ENCODE measurements at places on chromosomes 11 and 22.
A peak's percentile ranks its signal among the peaks of the same experiment; 100 is the strongest.

- DNase-seq: no peak
These were observed 199.7 kb upstream of the POU2AF2 start for GRCh38 chr11:111045874-111046273.

- DNase-seq: no peak
These were observed 935 bp downstream of the ZNF143 start for GRCh38 chr11:9461760-9462134.

GRCh38 chr11:79054636-79055035, 386.2 kb downstream of the TENM4 start:
- DNase-seq: no peak

DNA sequence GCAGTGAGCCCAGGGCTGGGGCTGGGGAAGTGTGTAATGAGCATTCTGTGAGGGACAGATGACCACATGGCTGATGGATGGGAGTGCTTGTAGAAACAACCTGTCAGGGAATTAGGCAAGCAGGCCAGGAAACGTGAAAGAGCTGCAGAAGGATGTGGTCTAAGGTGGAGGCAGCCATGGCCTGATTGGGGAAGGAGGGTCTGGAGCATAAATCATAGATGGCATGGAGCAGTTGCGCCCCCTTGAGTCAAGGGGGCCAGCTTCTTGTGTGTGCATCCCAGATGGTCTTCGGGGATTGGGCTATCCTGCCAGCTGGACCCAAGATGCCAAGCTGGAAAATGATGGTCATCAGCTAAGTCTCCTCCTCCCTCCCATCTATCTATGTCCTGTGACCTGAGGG, 119.4 kb upstream of the CLPB start:
- DNase-seq: no peak

DNA sequence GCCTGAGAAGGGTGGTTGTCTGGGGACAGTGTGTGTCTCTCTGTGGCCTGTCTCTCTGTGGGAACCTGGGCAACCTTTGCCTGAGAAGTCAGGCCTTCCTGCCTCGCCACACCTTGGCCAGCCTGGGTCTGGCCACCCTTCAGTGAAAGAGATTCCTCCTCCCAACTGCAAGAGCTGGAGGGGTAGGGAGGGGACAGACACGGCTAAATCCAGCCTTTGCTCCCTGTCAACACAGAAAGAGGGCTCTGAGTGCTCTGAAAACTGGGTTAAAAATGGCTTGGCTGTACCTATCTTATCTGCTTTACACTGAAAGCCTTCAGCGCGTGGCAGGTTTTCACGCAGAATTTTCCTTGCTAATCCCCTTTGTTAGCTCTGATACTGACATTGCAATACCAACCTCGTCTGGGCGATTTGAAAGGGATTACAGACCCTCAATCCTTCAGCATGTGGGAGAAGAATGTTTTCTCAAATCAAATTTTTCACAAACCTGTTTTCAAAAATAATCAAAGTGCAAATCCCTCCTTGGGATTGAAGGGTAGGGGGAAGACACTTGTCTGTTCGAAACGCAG, 163.7 kb downstream of the DSCAML1 start:
- DNase-seq: no peak

- peak; percentile 49 for DNase-seq
These were observed 101.1 kb upstream of the PITPNB start for GRCh38 chr22:28019881-28020861.

DNA sequence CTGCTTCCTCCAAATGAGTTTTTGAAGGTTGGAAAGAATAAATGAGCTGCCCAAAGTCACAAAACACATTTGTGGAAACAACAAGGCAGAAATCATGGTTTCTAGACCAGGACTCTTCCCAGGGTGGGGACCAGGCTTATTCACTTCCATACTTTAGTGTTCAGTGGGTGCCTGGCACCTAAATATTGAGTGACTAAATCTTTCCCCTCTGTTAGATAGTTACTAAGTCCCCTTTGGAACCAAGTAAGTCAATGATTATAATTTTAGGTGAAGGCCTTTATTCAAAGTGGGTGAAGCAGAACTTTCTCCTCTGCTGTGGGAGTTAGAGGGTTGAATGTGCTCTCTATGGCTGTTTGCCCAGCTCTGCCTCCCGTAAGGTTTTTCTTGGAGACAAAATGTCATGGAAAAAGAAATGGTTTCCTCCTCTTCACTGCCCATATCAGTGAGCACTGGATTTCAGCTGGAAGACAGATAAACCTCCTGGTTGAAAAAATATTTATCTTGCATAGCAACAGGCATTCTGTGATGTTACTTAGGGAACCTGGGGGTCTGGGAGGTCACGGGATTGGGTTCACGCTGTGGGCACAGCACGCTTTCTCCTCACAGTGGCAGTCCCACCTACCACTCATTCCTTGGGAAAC, 117.8 kb downstream of the CCDC81 start:
- DNase-seq: no peak

DNA sequence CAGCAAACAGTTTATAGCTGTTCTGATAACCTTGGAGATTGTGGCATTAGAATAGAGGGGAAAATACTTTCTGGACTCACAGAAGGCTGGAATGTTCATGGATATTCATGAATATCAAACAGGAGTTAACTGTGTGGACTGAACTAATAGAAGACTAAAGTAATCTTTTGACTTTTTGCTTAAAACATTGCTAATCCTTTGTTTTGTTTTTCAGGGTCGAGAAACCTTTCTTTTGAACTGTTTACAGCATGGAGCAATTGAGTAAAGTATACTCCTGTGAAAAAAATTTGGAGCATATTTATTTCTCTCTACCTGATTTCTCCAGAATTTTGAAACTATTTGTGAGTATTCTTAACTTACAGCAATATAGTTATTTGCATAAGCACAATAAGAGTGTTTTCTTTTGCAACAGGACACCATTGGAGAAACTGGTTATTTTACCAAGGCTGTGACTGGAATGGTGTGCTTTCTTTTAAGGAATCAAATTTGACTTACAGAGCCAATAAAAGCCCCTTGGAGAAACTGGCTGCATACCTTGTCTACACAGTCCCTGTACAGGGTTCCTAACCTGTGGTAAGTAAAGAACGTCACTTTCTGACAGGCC, 821.6 kb downstream of the TBC1D22A start:
- DNase-seq: no peak

GRCh38 chr22:49040754-49041467, 786.8 kb downstream of the BRD1 start:
- no peak for DNase-seq

DNA sequence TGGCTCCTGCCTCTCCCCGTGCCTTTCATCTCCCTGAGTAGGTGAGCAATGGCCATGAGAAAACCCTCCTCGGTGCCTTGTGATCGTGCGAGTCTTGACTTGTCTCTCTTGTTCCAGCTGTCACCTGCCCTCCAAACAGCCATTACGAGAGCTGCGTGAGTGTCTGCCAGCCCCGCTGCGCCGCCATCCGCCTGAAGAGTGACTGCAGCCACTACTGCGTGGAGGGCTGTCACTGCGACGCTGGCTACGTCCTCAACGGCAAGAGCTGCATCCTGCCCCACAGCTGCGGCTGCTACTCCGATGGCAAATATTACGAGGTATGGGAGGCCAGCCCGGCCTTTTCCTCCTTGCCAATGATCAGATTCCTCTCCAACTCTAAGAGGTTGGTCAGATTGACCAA, 51.7 kb downstream of the TECTA start:
- DNase-seq: no peak

DNA sequence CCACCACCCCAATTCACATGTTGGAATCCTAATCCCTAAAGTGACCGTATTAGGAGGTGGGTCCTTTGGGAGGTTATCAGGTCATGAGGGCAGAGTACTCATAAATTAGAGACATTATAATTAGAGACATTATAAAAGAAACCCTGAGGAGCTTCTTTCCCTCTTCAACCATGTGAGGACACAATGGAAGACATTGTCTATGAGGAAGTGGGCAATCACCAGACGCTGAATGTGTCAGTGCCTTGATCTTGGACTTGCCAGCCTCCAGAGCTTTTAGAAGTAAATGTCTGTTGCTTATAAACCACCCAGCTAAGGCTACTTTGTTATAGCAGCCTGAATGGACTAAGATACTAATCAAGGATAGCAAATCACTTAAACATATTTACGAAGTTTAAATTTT, 14.8 kb downstream of the GAB2 start:
- no peak for DNase-seq

DNA sequence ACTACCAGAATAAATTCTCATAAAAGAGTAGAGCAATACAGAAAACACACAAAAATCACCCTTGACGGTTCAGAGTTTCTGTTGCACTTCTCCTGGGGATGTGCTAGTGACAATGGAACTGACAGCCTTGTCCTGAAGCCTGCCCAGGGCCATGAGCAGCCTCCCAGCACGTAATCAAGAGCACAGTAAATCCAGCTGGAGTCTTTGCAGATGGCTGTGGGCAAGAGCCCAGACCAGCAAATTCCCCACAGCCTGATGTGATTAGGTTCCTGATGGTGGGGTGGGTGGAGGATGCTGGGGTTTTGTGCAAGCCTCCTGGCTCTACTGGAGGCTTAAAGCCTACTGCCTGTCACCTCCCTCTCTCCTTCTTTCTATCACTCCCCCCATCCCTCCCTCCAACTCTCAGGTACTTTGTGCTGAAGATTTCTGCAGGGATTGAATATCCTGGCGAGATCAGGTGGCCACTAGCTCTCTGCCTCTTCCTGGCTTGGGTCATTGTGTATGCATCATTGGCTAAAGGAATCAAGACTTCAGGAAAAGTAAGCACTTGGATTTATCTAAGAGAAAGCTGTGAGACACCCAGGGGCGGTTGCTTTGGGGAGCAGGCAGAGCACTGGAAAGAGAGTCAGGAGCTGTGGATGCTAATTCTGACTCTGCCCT, 18.1 kb downstream of the SLC6A5 start:
- no peak for DNase-seq

- DNase-seq: no peak
These were observed 28.3 kb upstream of the TP53I11 start for GRCh38 chr11:44978961-44979331.

DNA sequence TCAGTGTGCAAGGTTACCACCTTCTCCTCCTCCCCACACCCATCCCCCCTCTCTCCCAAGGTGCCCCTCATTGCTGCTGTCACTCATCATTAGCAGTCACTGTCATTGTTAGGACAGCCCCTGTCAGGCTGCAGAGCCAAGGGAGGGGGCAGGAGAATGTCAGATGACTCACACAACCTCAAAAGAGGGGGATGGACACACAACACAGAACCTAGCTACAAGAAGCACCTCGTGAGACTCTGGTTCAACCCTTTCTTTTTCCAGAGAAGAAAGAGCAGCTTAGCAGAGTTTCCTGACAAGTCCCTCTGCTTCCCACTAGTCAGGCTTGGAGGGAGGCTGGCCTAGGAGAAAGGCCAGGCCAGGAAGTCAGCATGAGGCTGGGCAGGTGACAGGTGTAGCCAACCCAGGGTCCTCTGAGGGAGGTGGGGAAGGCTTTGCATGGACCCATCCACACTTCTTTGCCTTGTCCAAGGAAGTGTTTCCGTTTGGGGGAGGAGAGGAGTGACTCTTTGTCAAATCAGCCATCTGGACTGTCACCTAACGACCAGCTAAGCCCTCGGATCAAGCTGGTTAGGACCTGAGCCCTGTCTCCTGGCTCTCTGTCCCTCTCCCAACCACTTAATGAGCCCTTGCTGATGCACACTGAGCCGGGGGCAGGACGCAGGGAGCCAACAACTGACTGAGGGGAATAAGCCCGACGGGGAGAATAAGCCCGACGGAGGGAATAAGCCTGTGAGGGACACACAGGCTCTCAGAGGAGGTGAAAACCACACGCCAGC, 18.3 kb downstream of the ADORA2A start:
- no peak for DNase-seq

DNA sequence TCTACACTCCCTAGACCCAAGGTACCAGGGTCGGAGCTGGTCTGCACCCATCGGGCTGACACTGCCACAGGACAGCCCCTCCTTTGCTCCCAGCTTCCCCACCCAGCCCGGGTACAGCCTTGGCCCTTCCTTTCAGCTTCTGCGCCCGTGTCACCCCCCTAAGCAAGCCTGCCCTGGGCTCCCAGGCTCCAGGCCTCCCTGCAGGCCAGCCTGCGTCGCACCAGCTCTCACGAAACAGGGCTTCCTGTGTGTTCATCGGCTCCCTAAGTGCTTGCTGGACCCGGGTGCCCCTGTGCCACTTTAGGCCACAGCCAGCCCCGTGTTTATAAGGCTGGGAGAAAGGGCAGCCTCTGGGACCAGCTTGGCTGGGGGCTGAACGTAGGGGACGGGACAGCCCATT, 21.1 kb downstream of the FLRT1 start:
- DNase-seq: no peak

- no peak for DNase-seq
These were observed 54.9 kb upstream of the PDE3B start for GRCh38 chr11:14588681-14589080.

- no peak for DNase-seq
These were observed 26.7 kb upstream of the FBLN1 start for GRCh38 chr22:45475851-45476514.

GRCh38 chr11:114115451-114115928, 56.0 kb downstream of the ZBTB16 start:
- no peak for DNase-seq

DNA sequence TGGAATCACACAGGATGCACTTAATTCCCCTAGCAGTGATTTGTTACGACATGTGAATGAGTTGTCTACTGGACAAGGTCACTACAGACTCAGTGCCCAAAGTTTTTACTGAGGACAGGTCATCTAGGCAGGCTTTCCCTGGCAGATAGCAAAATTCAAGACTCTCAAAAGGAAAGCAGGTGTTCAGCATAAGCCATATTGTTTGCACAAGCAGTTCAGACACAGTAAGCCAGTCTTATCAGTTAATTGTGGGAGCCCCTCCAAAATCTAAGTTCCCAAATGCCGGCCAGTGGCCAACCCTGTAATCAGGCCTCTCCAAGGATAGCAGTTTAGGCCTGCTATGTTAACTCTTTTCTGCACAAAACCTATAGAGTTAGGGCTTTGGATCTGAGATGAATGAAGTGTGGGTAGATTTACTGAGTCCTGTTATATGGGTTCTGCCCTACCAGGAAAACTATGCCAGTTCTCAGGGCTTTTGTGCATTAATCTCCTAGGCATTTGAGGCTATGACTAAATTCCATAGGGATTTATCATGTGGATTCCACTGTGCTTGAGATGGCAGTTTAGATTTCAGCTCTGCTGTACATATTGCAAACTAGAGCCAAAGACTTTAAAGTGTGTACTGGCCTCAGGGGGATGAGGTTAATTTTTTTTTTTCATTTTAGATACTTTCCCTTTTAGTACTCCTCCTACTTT, 4.8 kb upstream of the ARHGEF12 start:
- no peak for DNase-seq

DNA sequence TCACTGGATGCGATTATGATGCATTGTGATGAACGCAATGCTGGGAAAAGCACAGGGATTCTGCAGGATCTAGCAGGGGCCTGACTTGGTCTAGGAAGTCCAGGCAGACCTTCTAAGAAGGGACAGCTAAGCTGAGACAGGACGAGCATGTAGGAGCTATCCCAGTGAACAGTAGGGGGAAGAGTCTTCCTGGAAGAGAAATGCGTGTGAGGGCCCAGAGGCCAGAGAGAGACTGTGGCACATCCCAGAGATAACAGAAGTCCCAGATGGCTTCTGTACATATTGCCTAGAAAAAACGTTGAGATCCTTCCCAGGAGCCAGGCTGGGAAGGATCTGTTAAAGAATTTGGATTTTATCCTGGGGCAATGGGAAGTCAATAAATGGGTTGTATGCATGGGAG, 24.6 kb downstream of the RCN1 start:
- no peak for DNase-seq

GRCh38 chr11:110737593-110737992, 25.4 kb upstream of the ARHGAP20 start:
- no peak for DNase-seq
